Esophagus squamous epithelium (tissue), 5 donors: ENCODE measurements at places on chromosomes 11 and 22.

DNA sequence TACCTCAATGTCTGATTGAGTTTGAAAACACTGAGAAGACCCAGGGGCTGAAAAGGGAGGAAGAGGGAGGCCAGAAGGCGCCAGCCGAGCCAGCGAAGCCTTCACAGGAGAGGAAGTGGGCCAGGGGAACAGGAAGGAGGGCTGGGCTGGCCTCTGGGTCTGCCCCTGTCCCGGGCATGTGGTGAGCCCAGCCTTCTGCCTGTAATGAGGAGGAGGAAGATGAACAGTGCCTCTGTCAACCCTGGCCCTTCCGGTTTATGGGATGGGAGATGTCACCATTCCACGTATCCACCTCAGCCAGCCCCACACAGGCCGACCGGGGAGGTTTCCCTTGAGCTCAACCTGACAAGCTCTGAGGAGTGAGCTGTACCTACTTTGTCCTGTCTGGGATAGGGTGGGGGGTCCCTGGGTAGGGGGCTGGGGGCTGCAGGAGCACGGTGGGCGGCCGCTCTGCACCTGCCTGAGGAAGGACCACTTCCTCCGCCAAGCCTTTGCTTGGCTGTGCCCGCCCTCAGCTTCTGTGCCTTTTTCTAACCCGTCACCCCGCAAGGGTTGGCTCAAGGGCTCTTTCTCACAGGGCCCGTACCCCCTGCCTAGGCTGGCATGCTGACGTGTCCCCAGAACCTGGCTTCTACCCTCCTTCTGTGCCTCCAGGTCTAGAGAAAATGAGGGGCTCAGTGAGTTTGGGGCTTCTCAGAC is 2.0 kb downstream of the PARVG start:
- no peak for DNase-seq

DNA sequence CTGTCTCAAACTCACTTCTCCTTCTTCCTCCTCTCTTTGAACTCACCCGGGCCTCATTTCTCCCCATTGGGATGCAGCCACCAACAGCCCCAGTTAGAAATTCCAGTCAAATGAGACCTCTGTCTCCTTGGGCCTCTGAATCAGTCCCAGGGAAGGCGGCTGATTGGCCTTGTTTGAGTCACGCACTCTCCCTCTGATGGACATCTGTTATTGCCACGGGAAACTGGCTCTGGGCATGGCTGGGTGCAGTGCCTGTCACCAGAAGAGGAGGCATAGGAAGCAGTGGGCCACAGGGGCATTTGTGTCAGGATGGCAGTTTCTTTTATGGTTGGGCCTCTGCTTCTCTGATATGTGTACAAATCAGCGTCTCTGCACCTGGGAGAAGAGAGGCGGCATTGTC is 9.6 kb upstream of the WNT11 start:
- no peak for DNase-seq

GRCh38 chr11:111935317-111936039 is 1.7 kb upstream of the DIXDC1 start:
- DNase-seq = no peak

GRCh38 chr11:34757026-34757451 is 136.1 kb downstream of the EHF start:
- DNase-seq = no peak

GRCh38 chr11:41414771-41415440 is 44.5 kb downstream of the LRRC4C start:
- DNase-seq = no peak

DNA sequence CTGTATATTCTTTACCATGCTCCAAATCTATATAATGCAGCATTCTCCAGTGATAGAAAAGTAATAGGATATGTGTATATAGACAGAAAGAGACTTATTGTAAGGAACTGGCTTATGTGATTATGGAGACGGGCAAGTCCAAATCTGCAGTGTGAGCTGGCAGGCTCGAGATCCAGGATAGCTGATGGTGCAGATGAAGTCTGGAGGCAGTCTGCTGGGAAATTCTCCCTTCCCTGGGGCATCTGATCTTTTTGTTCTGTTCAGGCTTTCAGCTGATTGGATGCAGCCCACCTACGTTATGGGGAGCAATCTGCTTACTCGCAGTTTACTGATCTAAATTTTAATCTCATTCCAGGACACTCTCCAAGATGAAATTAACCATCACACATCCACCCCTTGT is 73.2 kb downstream of the GRK3 start:
- DNase-seq = no peak

DNA sequence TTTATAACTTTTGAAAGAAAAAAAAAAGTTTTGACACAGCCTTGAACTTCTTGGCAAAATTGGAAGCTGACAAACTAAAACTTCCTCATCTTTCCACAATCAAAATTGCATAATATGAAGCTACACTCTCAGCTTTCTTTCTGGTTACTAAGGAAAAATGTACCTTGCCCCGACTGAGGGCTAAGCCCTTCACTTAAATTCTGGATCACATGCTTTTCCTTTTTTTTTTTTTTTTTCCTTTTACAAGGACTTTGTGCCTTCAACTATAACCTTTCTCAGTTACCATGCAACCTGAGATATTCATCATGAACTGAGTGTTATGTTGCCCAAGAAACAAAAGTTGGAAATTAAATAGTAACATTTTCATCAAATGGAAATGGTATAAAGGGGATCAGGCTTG is 188.5 kb upstream of the CARD18 start:
- DNase-seq = no peak

GRCh38 chr11:71197096-71197495 is 55.3 kb downstream of the SHANK2 start:
- no peak for DNase-seq

DNA sequence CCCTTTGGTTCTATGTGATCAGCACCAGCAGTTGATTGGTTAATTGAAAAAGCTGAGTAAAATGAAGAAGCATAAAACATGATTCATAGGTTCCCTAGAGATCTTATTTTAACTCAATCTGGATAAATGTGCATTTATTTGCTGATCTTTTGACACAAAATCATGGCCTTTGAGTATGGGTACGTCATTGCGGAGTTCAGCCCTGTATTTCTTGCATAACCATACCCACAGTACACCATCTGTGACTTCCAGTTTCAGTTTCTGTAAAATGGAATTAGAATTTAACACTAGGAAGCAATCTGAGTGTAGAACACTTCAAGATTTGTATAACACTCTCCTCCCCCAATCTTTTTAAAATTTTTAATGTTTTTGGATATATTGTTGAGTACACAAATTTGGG is 358.2 kb downstream of the DDX10 start:
- no peak for DNase-seq

DNA sequence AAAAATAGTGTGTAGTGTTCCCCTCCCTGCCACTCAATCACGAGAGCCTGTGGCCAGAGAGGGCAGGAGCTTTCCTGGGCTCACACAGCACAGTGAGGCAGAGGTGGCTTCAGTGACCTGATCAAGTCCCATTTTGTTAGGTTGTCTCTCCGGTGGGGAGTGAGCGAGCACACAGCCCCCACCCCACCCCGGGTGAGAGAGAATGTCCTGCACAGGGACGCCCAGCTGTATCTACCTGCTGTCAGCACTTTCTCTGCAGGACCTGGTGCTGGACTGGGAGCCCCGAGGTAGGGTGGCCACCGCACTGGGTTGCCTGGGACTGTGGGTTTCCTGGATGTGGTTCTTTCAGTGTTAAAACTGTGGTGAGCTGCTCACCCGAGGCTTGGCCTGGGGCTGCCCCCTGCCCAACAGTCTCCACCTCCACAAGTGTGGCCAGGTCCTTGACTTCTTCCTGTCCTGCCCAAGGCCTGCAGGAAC is 6.1 kb downstream of the CAPN5 start:
- DNase-seq = no peak

- DNase-seq = no peak
Observed at GRCh38 chr22:19440411-19441195, 6.9 kb downstream of the C22orf39 start.

DNA sequence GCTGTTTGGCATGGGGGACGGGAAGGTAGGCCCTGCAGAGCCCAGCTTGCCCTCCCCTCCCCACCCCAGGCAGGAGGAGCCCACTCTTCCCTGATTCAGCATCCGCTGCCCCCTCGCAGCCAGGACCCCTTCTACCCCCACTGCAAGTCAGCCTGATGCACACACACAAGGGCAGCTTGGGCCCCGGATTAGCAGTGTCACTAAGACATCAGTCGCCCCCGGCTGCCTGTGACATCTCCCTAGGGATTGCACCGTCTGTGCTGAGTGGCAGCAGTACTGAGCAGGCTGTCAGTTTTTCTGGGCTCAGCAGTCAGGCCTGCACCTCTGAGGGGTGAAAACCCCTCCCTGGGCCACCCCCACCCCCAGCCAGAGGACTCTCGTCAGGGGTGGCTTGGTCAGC is 30.4 kb upstream of the SYT7 start:
- no peak for DNase-seq

- DNase-seq = no peak
Observed at GRCh38 chr11:120703358-120704152, 192.0 kb downstream of the GRIK4 start.

DNA sequence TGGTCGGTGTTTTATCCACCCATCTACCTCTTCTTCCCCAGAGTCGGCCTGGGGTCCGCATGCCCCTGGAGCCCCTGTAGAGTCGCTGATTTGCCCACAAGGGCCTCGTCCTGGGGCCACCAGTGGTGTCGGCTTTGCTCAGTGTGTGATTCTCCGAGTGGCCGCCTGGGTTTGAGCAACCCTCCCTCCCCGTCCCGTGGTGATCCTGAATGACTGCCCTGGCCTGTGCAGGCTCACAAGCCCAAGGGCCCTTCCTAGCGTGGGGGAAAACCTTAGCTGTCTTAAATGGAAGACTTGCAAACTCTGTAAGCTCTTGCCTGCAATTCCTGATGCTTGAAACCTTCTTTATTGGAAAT is 128.3 kb downstream of the OSBP2 start:
- no peak for DNase-seq

GRCh38 chr11:61157743-61158142 is 3.5 kb downstream of the VPS37C start:
- DNase-seq = no peak

- DNase-seq = no peak
Observed at GRCh38 chr22:32695451-32695891, 106.0 kb upstream of the TIMP3 start.
